ENCODE measurements at places on chromosomes 4 and X. TPM values are rescaled to one million over a fixed set of nuclear protein-coding genes. Genes with fewer than 3 reads are reported as not detected.

GRCh38 chr4:18100657-18101056, 79.1 kb upstream of the LCORL start:
- no peak overlapping the region for H3K27ac ChIP-seq
- no peak for DNase-seq
- H3K4me3 ChIP-seq: no peak overlapping the region
- H3K4me1 ChIP-seq: no peaks in the 10 kb centered on the region
- no peaks in the 10 kb centered on the region for H3K36me3 ChIP-seq
- H3K27me3 ChIP-seq: no peaks in the 10 kb centered on the region

DNA sequence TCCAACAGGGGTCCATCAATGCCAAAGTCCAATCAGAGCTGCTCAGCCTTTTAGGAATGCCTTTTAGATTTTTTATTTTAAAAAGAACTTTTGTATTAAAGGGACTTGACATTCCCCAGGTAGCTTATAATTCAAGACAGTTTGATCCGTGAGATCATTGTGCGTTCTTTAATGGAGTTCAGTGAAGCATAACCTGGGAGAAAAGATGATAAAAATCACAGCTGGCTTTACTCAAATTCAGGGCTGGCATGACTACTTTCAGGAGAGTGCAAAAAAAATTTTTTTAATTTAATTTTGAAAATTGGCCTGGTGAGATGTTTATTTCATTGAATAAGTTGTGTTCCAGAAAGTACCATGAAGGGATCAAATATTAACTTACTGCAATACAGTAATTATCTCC, 118.2 kb downstream of the VCX2 start:
- H3K27me3 ChIP-seq: no peaks in the 10 kb centered on the region
- H3K4me1 ChIP-seq: no peaks in the 10 kb centered on the region
- no peak for DNase-seq
- H3K27ac ChIP-seq: no peak overlapping the region
- no peaks in the 10 kb centered on the region for H3K36me3 ChIP-seq

GRCh38 chrX:40147126-40147952, 49.6 kb upstream of the BCOR start:
- H3K27ac ChIP-seq: no peak overlapping the region
- no peak for DNase-seq
- H3K27me3 ChIP-seq: no peaks in the 10 kb centered on the region
- peaks cover 9% of the 10 kb centered on the region for H3K4me1 ChIP-seq

DNA sequence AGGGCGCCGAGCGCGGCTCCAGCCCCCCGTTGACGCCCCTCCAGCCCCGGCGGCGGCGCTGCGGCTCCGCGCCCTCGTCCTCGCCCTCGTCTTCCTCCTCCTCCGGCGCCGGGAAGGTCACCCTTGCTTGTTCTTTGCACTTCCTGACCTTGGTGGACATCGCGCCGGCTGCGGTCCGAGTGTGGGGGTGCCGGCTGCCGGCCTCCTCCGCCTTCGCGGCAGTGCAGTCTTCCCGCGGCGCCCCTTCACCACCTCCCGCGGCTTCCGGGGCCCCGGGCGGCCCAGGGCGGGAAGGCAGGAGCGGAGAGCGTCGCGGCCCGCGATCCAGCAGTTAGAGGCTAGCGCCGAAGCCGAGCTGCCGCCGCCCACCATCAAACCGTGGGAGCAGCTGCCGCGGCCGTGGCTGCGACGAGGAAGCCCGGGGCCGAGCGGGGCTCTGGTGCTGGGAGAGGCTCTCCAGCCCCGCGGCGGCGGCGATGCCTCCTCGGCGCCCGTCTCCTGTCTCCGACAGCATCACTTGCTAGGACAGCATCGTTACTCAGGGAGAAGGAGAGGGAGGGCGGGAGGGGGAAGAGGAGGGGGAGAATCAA, at the start of gene TRPC3:
TRPC3 (minus strand) TSS at position 540 of the 590 bp plus-strand sequence; CDS start at position 160, 380 bp downstream.
- H3K4me3 ChIP-seq: peak within 1 kb of the TSS; percentile 67
- H3K27me3 ChIP-seq: peaks cover 4% of the 10 kb centered on the region
- H3K36me3 ChIP-seq: no peaks in the 10 kb centered on the region
- H3K4me1 ChIP-seq: no peaks in the 10 kb centered on the region

DNA sequence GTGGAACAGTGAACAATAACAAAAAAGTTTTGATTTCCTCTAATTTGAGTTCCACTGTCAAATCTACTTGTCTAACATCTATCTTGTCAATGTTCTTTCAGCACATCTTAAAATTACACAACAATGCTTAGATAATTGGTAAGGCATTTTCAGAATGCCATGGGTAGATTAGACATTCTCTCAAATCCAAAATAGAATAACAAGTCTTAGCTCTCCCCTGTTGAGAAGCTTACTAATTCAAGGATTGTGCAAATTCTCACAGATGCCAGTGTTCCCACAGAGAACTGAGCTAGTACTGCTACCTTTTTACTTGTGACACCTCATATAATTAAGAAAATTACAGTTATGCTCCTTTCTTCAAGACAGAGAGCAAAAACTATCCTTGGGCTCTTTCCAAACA, 2442.0 kb downstream of the PCDH7 start:
- no peak for DNase-seq
- H3K4me1 ChIP-seq: no peaks in the 10 kb centered on the region
- H3K4me3 ChIP-seq: no peak overlapping the region

- no peaks in the 10 kb centered on the region for H3K36me3 ChIP-seq
- H3K4me1 ChIP-seq: no peaks in the 10 kb centered on the region
- DNase-seq: no peak
- no peak overlapping the region for H3K4me3 ChIP-seq
- no peaks in the 10 kb centered on the region for H3K27me3 ChIP-seq
Measured at GRCh38 chrX:64571011-64571410, 175.8 kb upstream of the MTMR8 start.

- no peak for DNase-seq
- H3K36me3 ChIP-seq: no peaks in the 10 kb centered on the region
- no peaks in the 10 kb centered on the region for H3K27me3 ChIP-seq
- peaks cover 15% of the 10 kb centered on the region for H3K4me1 ChIP-seq
Measured at GRCh38 chrX:24248042-24248441, 65.8 kb downstream of the SUPT20HL2 start.

GRCh38 chr4:13640149-13640940, 12.8 kb upstream of the BOD1L1 start:
- H3K4me1 ChIP-seq: no peaks in the 10 kb centered on the region
- DNase-seq: peak; percentile 25
- peaks cover 4% of the 10 kb centered on the region for H3K27me3 ChIP-seq
- H3K27ac ChIP-seq: no peak overlapping the region

DNA sequence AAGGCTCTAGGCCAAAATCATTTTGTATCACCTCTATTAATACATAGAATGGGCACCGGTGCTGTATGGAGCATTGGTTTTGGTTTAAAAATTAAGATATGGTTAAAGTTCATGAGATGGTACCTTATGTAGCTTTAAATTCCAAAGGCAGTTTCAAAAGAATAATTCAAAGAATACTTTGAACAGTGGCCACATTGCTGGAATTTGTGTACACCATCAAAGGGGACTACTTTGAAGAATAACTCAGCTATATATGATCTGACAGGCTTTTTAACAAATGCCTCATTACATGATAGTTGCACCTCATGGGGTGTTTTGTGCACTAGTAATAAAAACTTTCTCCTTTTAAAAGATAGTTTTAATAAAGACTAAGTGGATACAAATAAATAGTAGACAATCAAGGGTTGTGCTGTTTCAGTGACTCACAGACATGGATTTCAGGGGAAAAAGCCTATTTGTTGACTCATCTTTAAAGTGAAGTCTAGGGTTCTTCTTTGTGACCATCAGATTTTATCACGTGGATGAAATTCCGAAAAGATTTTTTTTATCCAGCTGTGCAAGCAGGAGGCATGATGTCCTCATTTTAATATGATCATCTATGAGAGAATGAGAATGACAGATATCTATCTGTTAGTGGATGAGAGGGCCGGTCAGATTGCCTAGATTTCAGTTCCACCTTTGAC, 12.8 kb downstream of the MTM1 start:
- no peak overlapping the region for H3K4me3 ChIP-seq
- H3K27me3 ChIP-seq: no peaks in the 10 kb centered on the region
- H3K36me3 ChIP-seq: no peaks in the 10 kb centered on the region
- H3K4me1 ChIP-seq: no peaks in the 10 kb centered on the region
- H3K27ac ChIP-seq: no peak overlapping the region

- no peak overlapping the region for H3K27ac ChIP-seq
- no peak for DNase-seq
- peaks cover 42% of the 10 kb centered on the region for H3K4me1 ChIP-seq
- no peaks in the 10 kb centered on the region for H3K27me3 ChIP-seq
- no peaks in the 10 kb centered on the region for H3K36me3 ChIP-seq
Measured at GRCh38 chr4:114036426-114036825, 57.0 kb upstream of the ARSJ start.

DNA sequence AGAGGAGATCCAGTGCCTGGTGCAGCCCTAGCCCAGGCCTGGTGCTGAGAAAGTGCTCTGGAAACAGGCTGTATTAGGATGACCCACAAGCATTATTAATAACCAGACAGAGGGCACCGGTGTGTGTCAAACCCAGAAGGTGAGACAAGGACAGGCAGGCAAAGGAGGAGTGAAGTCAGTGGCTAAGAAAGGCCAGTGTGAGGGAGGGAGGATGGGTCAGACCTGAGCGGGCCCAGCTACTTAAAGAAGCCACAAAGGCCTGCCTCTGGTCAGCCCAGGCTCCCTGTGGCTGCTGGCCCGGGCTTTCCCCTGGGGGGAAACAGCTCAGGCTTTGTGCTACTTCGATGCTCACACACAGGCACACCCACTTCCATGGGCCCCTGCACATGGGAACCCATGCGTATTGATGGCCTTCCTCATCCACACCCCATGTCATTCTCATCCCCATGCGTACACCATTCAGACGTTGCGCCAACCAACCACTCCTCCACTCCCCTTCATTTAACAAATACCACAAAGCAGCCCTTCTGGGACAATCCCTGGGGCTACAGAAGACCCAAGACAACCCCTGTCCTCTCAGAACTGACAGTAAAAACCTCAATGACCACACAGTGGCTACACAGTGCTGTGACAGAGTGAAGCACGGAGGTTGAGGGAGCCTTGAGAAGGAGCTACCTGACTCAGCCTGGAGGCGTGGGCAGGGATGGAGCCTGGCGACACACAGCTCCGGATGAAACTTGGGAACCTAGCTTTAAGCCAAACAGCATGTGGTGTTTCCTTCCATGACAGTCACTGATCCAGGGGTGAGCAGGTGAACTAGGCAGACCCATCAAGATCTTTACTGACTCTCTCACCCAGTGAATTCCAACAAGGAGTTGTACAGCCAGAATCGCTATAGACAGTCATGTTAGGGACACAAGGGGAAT, 24.9 kb upstream of the MTM1 start:
- H3K36me3 ChIP-seq: no peaks in the 10 kb centered on the region
- no peaks in the 10 kb centered on the region for H3K4me1 ChIP-seq
- no peaks in the 10 kb centered on the region for H3K27me3 ChIP-seq
- no peak overlapping the region for H3K27ac ChIP-seq

PHOX2B gene
- not detected for total RNA-seq

MAGEA1 gene
- not detected for total RNA-seq

NAA11 gene
- total RNA-seq: 0.12 TPM

- no peak overlapping the region for H3K27ac ChIP-seq
- H3K36me3 ChIP-seq: no peaks in the 10 kb centered on the region
- no peak for DNase-seq
- H3K4me3 ChIP-seq: no peak overlapping the region
- H3K27me3 ChIP-seq: no peaks in the 10 kb centered on the region
Measured at GRCh38 chr4:126820631-126821030, 812.1 kb upstream of the INTU start.

LONRF3 gene
- total RNA-seq: 22.9 TPM

FRMPD3 gene
- not detected for total RNA-seq

- H3K4me3 ChIP-seq: peak overlapping the region; percentile 96
- peak overlapping the region; percentile 24 for H3K27ac ChIP-seq
- H3K36me3 ChIP-seq: no peaks in the 10 kb centered on the region
- H3K27me3 ChIP-seq: no peaks in the 10 kb centered on the region
- peak; percentile 22 for DNase-seq
- H3K4me1 ChIP-seq: no peaks in the 10 kb centered on the region
Measured at GRCh38 chr4:86934147-86934770, 552 bp upstream of the AFF1 start.

DNA sequence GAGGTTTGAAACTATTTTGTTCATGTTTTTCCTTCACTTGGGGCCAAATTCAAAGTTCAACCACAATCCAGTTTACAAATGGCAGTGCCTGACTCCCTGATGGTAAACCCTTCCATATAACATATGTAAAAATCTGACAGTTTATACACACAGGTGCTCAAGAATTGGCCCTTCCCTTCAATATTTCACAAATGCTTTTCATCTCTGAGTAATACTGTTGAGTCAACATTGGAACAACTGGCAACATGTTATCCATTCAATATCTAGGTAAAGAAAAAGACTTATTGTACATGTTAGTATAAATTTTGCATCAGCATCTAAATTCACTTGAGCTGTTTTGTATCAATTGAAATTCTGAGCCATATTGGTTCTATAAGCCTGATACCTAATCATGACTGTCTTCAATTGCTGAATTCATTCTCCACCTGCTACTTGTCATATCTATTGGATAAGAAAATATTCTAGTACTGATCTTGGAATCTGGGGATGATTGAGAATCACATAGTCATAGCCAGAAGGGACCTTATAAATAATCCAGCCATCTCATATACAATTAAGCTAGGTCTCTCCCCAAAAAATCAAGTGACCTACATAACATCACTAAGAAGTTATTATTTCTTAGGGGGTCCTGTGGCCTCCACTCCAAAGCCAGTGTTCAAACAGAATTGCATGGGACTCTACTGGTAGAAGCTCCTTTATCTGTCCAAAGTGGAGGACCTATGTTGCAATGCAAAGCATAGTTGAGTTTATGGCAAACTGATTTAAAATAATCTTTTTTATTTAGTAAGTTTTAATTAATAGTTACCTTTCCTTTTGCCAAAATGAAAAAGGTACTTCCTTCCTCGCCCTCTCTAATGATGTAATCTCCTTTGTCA, 61.9 kb downstream of the PRKG2 start:
- no peaks in the 10 kb centered on the region for H3K4me1 ChIP-seq
- no peaks in the 10 kb centered on the region for H3K27me3 ChIP-seq
- no peak for DNase-seq
- H3K36me3 ChIP-seq: no peaks in the 10 kb centered on the region
- H3K27ac ChIP-seq: no peak overlapping the region

- H3K4me1 ChIP-seq: no peaks in the 10 kb centered on the region
- H3K4me3 ChIP-seq: no peak overlapping the region
- H3K27ac ChIP-seq: no peak overlapping the region
- H3K36me3 ChIP-seq: no peaks in the 10 kb centered on the region
- no peak for DNase-seq
Measured at GRCh38 chr4:89173336-89174090, 62.2 kb downstream of the TIGD2 start.

SOWAHB gene
- total RNA-seq: not detected

All from SJCRH30 (cell line).